ENCODE measurements at places on chromosomes 4 and X. TPM values are rescaled to one million over a fixed set of nuclear protein-coding genes. Genes with fewer than 3 reads are reported as not detected.

- no peaks in the 10 kb centered on the region for H3K27me3 ChIP-seq
- peaks cover 16% of the 10 kb centered on the region for H3K4me1 ChIP-seq
- no peaks in the 10 kb centered on the region for H3K36me3 ChIP-seq
- H3K4me3 ChIP-seq, result no peak overlapping the region
Observed at GRCh38 chrX:15310117-15310516, 5.3 kb downstream of the ASB11 start.

DNA sequence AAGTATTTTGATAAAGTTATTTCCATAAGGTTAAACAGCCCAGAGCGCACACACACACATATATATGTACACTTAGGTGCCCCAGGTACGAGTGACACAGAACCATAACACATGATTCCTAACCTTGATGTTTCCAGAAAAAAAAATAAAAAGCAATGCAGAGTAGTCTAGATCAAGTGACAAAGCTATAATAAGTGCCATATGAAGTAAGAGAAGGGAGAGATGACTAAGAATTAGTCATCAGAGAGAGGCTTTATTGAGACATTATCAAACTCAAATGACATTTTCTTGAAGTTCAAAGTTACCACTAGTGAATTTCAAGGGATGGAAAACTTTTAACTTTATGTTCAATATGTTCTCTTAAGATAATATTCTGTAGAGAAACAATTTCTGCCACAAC is 215.0 kb downstream of the HTR2C start:
- no peaks in the 10 kb centered on the region for H3K36me3 ChIP-seq
- no peaks in the 10 kb centered on the region for H3K4me1 ChIP-seq
- no peak for DNase-seq
- H3K27ac ChIP-seq, result no peak overlapping the region
- no peak overlapping the region for H3K4me3 ChIP-seq
- H3K27me3 ChIP-seq, result no peaks in the 10 kb centered on the region

GRCh38 chrX:19017271-19017670 is 33.4 kb upstream of the PHKA2 start:
- H3K27ac ChIP-seq, result no peak overlapping the region
- H3K27me3 ChIP-seq, result no peaks in the 10 kb centered on the region
- no peaks in the 10 kb centered on the region for H3K4me1 ChIP-seq
- H3K4me3 ChIP-seq, result no peak overlapping the region

- no peaks in the 10 kb centered on the region for H3K36me3 ChIP-seq
Observed at GRCh38 chr4:47954677-47955076, 40.3 kb upstream of the NFXL1 start.

DNA sequence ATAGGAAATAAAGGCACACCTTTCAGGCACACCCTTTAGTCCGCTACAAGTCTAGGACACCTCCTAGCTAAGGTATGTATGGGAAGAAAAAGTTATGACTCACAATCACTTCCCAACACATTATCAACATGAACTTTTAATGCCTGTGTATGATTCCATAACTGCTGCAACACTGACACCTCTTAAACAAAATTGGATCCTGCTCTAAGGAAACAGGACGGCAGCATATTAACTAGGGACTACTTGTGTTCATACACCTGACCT is 2.4 kb upstream of the PPP3CA start:
- no peak overlapping the region for H3K4me3 ChIP-seq
- H3K36me3 ChIP-seq, result no peaks in the 10 kb centered on the region
- peaks cover 16% of the 10 kb centered on the region for H3K4me1 ChIP-seq
- DNase-seq, result no peak
- H3K27ac ChIP-seq, result no peak overlapping the region

AP1AR gene
- total RNA-seq, result 23.6 TPM

TCEAL8 gene
- total RNA-seq, result 24.1 TPM

MAP3K15 gene
- total RNA-seq, result 1.1 TPM
